ENCODE measurements at places on chromosomes 6 and 20.

GRCh38 chr20:63178889-63179686 is 36.8 kb downstream of the YTHDF1 start:
- peak; percentile 64 for DNase-seq

- DNase-seq = no peak
Measured at GRCh38 chr6:105041880-105042279, 85.0 kb downstream of the LIN28B start.

DNA sequence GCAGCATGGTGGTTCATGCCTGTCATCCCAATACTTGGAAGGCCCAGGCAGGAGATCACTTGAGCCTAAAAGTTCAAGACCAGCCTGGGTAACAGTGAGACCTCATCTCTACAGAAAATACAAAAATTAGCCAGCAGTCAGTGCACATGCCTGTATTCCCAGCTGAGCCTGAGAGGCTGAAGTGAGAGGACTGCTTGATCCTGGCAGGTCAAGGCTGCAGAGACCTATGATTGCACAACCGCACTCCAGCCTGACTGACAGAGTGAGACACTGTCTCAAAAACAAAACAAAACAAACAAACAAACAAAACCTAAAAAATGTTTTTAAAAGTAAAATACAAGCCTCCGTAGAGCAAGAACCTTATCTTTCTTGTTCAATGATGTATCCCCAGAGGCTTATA is 6.0 kb downstream of the CEP85L start:
- DNase-seq = no peak

- DNase-seq = no peak
Measured at GRCh38 chr6:101806241-101806640, 412.7 kb downstream of the GRIK2 start.

GRCh38 chr6:21227486-21227885 is 366.1 kb upstream of the SOX4 start:
- DNase-seq = no peak

DNA sequence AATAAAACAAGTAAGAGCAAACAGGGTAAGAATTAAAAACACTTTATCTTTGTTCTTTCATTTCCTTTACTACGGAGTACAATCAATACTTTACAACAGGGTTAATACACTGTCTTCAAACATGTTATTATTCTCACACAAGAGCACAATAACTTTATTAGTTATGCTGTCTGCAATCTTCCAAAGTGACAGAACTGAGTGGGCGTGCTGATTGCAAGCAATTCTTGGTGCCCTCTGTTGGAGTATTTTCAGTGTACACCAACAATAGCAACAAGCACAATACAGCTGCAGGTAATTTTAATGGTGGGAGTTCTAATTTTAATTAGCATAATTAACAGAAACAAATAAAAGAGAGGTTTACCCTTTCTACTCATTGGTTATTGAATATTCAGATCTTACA is 33.9 kb upstream of the PTPRK start:
- no peak for DNase-seq

DNA sequence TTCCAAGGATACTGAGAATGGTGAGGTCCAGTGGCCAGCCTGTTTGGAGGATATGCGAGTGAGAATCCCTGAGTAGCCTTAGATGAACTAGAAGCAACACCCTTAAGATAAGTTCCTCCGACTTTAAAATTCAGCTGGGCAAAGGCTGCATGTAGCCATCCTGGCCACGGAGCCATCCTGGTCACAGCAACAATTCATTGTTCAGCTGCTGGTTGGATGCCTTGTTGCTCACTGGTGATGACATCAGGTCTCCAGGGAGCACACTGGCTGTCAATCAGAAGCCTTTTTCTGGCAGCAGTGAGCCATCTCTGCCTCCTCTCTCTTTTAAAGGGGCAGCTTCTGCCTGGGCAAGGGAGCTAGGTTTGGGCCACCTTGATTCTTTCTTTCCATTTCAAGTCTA is 22.4 kb upstream of the RIMS4 start:
- no peak for DNase-seq

- DNase-seq = no peak
Measured at GRCh38 chr6:21823371-21823770, 229.8 kb downstream of the SOX4 start.

- DNase-seq = no peak
Measured at GRCh38 chr20:7770578-7770977, 169.7 kb downstream of the HAO1 start.

GRCh38 chr20:23488996-23489395 is 1.9 kb upstream of the CST8 start:
- no peak for DNase-seq

DNA sequence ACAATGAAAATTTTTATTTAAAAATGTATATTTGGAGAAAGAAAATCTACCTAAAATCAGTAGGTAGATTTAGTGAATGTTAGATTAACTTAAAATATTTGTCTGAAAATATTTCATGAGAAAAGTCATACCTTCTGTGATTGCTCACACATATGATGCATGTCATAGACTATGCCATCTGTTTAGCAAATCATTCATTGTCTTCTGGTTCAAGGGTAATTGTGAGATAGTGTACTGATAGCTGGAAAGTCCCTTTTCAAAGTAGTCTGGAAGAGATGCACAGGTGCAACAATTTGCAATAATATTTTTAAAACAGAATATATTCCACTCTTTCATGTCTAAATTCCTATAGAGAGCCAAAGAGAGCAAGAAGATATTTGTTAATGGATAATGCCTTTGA is 21.0 kb upstream of the RNF217 start:
- no peak for DNase-seq

DNA sequence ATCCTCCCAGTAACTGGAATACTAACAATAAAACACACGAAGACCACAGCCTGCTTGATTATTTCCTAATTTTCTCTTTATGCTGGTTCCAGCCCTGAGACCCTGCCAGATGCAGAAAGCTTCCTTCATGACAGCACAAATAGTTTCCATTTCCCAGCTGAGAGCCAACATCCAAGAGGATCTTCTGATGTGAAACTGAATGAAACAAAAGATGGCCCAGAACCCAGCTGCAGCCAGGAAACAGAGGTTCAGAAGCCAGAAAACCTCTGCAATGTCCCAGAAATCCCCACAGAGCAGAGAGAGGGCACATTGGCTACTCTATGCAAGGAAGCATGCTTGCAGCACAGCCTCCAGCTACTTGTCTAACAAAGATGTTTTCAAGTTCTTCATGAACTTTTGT is 61.8 kb upstream of the PLEKHG1 start:
- no peak for DNase-seq

DNA sequence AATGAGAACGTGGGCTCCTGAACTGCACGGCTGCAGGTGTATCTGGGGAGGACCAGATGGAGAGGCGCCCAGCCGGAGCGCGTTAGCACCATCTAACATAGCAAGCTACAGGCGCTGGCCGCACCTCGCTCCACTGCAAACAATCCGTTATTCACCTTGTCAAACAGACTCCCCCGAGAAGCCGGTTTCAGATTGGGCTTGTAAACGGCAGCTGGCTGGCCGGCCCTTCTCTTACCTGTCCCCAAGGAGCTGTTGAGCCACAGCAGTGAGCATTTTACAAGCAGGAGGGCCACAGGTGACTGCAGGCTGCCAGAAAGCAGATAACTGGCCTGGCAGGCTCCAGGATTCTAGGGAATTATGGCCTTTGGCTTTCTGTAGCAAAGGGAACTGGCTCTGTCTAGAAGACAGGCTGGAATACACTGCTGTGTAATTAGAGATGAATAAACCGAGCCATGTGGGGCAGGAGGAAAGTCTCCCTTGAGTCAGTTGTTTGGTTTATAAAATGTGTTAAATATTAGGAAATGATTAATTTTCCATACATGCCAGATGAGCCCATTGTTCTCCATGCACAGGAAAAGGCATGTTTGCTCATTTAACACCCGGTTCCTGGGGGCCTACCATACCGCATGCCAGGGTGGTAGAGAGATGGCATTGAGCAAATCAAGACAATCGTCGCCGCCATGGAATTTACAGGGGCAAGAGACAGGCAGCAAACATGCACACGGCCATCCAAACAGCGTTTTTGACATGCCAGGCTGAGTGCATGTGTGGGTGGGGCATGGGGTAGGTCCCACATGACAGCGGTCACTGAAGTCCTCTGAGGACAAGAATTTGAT is 159.3 kb downstream of the NFATC2 start:
- no peak for DNase-seq

DNA sequence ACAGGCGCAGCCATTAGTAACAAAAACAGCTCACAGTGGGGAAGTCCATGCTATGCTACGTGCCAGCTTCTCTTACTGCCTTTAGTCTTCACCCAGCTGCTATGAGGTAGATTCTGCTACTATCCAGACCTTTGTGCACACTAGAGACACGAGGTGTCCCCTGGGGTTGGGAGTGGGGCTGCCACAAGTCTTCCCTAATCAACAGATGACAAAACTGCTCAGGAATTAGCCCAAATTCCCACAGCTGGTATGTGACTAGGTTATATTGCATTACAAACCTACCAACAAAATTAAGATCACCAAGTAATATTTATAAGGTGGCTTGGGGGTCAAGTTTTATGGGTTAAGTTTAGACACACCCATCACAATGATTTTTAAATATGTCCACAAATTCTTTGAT is 63.3 kb downstream of the PSMB1 start:
- DNase-seq = no peak

DNA sequence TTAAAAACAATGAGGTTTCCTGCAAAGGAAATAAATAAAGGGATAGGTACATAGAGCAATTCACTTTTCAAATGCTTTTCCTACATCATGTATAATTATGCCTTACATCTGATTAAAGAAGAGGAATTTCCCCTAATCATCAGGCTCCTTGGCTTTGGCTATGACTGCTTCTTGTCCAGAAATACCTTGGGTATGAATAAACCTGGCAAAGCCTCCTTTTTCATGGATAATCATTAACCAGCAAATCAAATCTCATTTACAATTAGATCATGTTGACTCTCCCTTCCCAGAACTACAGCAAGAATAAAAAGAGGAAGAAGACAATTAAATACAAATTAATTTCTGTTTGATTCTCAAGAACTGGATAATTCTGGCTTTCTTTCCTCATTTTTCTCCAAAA is 58.0 kb upstream of the CD2AP start:
- no peak for DNase-seq

- DNase-seq = no peak
Measured at GRCh38 chr20:815226-815625, 18.3 kb upstream of the FAM110A start.

DNA sequence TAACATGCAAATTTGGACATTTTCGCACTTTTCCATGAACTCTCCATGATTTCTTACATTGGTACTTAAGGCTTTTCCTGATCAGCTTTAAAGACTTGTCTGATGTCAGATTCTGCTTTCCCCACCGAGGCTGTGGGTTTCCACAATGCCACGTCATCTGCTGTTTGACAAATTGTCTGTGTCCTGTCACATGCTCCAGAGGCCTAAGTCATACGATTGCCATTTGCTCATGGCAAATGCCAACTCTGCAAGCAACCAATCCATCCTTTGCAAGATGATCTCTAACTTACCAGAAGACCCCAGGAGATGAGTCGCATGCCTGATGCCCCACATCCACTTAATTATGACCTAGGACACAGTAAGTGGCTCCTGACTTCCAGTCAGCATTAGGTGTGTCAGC is 556.5 kb downstream of the BMP2 start:
- DNase-seq = no peak

GRCh38 chr6:48474830-48475229 is 363.8 kb upstream of the PTCHD4 start:
- no peak for DNase-seq

DNA sequence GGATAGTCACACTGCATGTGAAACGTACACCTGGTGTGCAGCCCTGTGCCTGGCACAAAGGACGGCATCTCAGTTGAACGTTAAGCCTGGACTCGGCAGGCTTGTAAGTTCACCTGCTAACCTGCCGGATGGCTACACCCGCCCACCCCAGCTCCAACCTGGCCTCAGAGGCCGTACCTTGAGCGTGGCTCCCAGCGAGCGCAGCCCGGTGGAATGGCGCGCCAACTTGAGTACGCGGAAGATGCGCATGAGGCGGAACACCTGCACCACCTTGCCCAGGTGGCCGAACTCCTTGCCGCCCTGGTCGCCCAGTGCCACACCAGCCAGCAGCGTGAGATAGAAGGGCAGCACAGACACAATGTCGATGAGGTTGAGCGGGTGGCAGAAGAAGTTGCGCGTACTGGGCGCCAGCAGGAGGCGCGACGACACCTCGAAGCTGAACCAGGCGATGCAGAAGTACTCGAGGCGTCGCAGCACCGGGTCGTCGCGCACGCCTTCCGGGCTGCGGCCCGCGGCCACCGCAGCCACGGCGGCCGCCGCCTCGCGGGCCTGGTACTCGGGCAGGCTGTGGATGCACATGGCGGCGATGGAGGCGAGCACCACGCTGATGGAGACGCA is 3.3 kb downstream of the KCNS1 start:
- DNase-seq = no peak

- DNase-seq = no peak
Measured at GRCh38 chr6:5174756-5175549, 85.8 kb downstream of the LYRM4 start.

DNA sequence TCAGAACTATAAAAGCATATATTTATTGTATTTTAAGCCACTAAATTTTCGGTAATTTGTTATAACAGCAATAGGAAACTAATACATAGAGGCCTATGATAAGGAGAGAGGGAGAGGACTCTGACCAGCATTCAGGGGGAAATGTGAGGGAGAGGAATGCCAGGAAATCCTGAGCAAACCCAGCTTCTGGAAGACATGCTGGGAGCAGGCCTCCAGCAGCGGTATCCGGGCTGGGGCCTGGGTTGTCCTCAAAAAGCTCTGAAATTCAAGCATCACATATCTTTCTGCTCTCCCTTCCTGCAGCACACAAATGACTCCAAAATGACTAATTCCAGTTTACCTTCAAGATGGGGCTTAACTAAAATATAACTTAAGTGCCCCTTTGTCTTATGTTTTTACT is 33.4 kb upstream of the RIMS1 start:
- no peak for DNase-seq

DNA sequence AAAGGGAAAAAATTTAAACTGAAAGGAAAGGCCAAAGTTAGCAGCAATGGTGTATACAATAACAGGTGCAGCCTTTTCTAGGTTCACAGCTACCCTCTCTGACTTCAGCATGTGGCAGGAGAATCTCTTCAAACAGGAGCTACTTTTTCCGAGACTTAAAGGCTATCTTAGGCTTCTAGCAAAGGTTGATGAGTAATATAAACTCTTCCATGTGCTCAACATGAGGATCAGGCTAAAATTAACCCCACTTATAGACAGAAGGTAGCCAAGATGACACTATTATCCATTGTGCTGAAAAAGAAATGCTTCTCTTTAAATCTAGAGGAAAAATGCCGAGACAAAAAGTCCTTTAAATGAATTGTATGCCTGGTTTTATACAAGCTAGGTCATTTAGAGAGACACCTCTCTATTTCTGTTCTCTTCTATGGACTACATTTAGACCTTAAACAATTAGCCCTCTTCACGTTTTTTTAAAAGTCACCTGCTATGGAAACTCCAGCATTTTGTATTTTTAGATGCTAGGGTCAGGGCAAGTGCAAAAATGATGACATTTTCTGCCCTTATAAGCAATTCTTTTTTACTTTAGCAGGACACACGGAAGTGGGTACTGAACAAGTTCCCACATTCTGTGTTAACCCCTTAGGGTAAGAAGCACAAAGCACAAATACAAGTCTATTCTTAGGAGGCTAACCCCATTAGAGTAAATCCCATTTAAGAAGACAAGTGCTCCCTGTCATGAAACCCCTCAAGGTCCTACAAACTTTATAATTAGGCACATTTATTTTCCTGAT is 216.8 kb upstream of the CITED2 start:
- DNase-seq = no peak

- no peak for DNase-seq
Measured at GRCh38 chr20:3188823-3189413, 15.6 kb downstream of the DDRGK1 start.

- DNase-seq = no peak
Measured at GRCh38 chr6:137193256-137194070, 20.0 kb upstream of the IL22RA2 start.

GRCh38 chr6:126170978-126171382 is 168.9 kb upstream of the CENPW start:
- DNase-seq = peak; percentile 49

All from CD4-positive, alpha-beta T cell (primary cell).